Activated T-helper 1 cell treated with anti-CD3 and anti-CD28 coated beads, Interleukin-2, amount 50 U/mL, for 16 hours (primary cell): ENCODE measurements at places on chromosomes 5 and 9.
A peak's percentile ranks its signal among the peaks of the same experiment; 100 is the strongest.

DNA sequence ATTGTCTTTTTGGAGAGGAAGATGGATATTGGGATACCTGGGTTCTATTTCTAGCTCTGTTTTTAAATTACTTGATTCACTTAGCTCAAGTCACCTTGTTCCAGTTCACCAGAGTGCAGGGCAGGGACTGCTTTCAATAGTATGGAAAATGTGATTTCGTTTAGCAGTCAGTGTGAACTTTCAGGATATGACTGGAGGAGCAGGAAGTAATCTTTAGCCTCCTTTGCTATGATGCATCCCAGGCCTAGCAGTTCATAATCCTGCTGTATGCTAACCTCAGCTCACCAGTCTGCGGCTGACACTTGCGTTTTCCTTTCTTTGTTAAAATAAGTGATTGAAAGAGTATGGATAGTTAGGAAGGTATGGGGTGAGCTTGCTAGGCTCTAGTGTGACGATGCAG lies 169.7 kb downstream of the ARHGAP26 start:
- DNase-seq: no peak

GRCh38 chr9:19946441-19947109 lies 157.7 kb upstream of the SLC24A2 start:
- DNase-seq: no peak

DNA sequence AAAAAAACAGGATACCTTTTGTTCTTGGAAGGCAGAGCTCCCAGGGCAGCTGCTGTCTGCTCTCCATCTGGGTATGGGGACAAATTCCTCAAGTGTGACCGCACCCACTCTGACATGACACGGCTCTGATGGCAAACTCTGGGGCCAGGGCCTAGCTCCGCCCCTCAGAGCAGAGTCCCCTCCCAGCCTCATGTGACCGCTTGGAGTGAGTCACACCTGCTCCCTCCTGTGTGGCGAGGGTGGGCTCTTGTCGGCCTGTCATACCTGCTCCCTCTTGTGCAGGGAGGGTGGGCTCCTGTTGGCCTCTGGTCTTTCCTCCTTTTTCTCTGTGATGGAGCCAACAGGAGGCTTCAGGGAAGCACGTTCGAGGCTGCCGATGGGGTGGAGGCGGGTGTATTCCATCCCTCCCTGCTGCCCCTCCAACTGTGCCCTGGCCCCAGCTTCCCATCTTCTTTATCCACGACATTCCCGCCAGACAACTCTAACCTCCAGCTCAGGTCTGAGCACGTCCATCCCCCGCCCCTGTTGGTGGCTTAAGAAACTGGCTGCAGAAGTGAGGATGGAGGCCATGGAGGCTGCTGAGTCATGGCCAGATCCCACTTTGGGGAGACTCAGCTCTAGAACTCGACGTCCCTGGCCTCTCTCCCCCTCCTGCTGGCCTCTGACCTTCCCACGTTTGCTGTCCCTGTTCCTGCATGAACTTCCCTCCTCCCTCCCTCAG lies 65.3 kb downstream of the OLFM1 start:
- no peak for DNase-seq

- no peak for DNase-seq
Measured at GRCh38 chr5:123719004-123719403, 207.0 kb downstream of the CSNK1G3 start.

GRCh38 chr5:149344151-149344550 lies 1.1 kb upstream of the GRPEL2 start:
- DNase-seq: no peak

DNA sequence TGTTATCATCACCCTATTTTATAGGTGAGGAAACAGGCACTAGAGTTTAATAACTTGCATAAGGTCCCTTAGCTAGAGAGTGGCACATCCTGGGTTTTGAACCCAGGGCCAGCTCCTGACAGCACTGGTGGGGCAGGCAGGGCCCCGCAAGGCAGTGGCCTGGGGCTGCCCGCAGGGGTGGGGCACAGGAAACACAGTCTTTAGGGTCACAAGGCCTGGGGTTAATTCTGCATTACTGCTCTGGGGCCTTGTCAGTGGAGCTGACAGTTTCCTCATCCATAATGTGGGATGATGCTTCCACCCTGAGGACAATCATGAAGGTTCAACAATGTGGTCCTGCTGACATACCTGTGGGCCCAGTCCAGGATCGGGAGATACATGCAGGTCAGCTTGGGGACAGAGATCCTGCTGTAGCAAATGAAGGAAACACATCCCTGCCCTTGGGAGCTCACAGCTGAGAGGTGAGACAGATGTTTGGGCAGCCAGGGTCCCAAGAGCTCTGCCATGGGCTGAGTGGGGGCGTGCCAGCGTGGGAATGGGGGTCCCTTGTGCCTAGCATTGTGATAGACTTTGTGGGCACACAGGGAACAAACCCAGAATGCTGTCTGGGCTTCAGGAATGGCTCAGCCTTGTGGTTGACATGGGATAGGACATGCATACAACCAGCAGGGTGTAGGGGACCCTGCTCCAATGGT lies 14.7 kb downstream of the FGF18 start:
- no peak for DNase-seq

GRCh38 chr5:157540124-157540523 lies 35.5 kb downstream of the ADAM19 start:
- DNase-seq: no peak

GRCh38 chr5:158855510-158855909 lies 244.2 kb downstream of the EBF1 start:
- DNase-seq: no peak

- no peak for DNase-seq
Measured at GRCh38 chr5:26864061-26864460, 174.3 kb downstream of the CDH9 start.

GRCh38 chr9:29648601-29649000 lies 2075.3 kb upstream of the C9orf72 start:
- no peak for DNase-seq

DNA sequence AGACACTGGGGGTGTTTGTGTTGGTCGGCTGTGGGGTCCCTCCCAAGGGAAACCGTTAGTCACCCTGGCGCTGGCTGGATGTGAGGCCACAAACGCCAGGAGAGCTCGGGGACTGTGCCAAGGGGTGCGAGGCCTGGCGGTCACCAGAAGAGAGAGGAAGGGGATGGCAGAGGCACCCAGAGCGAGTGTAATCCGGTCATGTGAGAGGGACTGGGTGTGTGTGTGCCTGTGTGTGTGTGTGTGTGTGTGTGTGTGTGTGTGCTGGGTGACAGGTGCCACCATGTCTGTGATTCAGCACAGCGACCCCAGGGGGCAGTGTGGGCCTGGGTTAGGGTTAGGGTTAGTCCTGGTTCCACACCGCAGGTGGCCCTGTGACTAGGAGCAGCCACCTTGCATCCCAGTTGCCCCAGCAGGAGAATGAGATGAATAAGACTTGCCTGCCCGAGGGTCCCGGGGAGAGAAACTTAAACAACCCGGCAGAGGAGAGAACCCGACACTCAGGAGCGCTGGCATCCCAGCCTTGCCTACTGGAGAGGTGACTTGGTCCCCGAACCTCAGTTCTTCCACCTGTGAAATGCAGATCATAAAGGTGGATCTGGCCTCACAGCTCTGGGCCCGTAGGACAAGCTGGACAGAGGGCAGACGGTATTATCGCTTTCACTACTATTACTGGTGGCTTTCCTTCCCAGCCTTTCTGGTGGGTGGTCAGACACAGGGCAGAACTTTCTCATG lies 1.4 kb upstream of the ADAMTSL2 start:
- peak; percentile 31 for DNase-seq

DNA sequence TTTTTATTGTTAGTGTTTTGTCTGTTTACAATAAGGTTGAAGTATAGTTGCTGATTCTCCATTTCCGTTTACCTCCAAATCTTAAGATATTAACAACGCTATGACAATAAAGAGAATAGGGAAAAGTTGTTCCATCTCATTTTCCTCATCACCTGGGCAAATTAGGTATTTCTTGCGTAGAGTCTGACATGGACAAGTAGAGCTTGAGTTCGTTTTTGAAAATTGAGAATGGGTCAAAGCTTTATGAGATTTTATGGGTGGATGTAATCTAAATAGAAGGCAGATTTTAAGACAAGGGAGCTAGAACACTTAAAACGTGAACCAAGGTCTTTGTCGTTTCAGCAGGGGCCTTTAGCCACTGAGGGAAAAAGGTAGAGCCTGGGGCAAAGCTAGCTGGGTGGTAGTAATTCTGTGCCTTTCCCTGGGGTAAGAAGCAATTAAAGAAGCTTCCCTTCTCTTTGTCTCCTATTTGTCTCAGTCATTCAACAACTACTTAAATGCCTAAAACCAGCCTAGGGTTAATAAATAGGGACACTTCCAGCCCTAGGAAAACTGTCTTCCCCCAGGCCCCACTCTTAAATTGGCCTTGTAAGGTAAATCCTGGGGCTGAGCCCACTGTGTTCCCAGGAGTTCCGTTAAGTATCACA lies 551 bp upstream of the CAAP1 start:
- DNase-seq: no peak

DNA sequence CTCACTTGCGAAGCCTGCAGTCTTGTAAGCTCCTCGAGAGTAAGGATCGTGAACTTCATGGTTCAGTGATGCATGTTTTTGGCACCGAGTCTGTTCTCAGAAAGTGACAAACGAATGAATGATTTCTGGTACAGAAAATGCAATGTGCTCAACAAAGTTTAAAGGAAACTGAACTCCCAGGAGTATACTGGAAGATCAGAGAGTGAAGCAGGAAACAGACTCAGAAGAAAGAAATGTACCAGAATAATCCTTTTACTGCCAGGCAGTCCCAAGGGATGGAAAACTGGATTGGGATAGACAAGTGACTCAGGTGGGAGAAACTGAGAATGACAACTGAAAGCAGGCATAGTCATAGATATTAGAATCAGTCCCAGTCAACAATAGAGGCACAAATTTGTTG lies 420.6 kb downstream of the CTNND2 start:
- DNase-seq: no peak

DNA sequence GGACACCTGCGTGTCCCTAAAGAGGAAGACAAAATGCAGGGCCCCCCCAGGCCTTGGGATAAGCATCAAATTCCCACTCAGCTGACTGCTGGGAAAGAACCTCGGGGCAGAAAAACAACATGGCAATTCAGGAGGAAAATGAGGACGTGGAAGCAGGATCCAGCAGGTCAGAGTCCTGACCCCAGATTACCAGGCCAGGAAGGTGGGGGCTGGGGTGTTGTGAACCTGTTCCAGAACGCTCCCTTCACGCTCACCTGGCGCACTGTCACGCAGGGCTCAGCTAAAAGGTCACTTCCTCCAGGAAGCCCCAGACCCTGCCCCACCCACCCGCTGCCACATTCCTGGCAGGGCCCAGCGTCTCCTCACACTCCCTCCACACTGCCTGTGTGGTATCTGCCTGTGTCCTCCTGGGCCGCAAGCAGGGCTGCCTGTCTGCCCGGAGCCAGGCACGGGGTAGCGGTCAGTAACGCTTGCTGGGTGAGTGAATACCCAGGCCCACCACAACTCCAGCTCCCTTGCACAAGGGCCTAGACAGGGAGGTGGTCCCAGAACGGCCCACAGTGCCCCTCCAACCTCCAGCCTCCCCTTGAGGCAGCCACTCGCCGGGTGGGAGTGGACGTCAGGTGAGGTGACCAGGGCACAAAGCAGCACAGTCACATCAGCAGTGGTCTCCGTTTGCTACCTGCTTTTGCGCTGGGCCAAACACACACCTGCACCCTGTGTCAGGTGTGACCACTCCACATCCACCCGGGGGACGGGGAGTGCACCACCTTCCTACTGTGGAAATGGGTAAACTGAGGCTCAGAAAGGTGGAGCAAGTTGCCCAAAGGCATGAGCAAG lies 18.1 kb downstream of the VAV2 start:
- DNase-seq: no peak

GRCh38 chr5:134345996-134346395 lies 21.0 kb downstream of the CDKL3 start:
- DNase-seq: no peak

DNA sequence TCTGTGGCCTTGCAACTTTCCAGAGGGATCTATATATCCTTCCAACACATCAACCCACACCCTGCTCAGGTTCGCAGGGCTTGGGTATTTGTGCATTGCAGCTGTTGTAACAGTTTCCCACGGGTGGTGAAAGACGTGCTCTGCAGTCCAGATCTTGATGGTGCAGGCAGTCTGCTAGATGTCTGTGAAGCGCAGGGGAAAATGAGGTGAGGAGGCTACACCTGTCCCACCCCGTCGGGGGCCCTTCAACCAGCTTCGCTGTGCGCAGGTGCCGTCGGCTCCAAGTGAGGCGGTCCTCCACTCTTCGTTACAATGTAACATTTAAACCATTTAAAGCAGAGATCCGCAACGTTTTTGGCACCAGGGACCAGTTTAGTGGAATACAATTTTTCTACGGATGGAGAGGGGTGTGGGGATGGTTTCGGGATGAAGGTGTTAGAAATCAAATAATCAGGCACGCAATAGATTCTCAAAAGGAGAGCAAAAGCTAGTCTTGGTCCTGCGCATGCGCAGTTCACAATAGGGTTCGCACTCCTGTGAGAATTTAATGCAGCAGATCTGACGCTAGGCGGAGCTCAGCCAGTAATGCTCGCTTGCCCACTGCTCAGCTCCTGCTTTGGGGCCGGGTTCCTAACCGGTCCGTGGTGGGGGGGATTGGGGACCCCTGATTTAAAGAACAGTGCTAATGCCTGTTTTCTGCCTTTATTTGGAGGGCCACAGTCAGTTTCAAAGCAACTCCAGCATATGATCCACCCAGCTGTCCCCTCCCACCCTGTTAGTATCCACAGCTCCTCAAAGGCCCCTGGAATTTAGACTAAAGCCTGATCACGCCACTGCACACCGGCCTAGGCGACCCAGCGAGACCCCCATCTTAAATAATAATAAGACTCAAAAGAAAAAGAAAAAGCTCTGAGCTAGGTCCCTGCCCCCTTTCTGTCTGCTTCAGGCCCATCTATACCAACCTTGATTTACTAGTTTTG lies 97.1 kb upstream of the SELENOP start:
- DNase-seq: peak; percentile 79

DNA sequence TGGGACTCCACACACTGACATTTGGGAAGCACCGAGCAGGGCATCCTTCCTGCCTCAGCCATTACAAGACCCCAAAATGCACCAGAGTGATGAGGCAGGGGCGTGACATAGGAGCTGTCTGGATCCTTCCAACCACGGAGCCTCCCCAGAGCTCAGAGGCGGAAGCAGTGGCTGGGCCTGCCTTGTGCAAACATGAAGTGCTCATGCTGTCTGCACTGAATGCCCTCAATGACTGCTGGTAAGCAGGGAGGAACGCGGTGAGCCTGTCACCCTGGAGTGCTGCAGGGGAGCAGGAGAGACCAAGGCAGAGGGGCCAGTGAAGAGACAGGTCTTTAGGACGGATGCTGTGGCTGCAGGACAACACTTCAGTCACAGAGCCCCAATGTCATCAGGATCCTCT lies 60.2 kb upstream of the HRH2 start:
- no peak for DNase-seq

- DNase-seq: no peak
Measured at GRCh38 chr5:149887622-149888183, 56.9 kb downstream of the PDE6A start.

DNA sequence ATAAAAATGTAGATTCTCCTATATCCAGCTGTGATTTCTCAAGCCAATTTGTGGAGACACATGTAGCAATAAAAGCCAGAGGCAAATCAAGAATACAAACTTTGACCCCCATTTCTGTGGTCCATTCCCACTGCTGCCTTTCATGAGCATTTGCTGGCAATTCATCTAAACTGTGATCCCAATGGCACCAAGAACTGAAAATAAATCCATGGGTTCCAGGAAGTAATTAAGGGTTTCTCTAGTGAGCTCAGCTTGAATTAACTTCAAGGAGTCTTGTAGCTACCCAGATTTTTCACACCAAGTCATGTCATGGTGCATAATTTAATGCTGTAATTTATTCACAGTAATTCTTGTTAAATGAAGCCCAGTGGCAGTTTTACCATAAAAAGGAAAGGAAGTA lies 145.0 kb upstream of the SMC2 start:
- DNase-seq: no peak
